ENCODE measurements at places on chromosomes 11 and 22.
A peak's percentile ranks its signal among the peaks of the same experiment; 100 is the strongest.

DNA sequence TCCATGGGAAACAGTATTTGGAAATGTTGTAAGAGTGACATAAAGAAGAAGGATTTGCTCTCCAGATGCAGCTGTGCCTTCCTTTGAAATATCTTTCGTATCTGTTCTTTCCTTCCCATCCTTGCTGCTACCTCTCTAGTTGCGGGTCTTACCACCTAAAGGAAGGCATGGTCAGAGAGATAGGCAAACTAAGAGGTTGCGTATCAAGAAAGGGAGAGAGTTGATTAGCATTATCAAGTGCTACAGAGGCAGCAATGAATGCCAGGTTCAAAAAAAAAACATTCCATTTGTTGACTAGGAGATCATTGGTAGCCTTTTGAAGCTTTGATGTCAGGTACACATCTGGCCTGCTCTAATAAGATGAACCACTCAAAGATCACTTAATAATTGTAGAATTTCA is 4.6 kb downstream of the GTPBP1 start:
- DNase-seq, result no peak

- no peak for DNase-seq
Measured at GRCh38 chr11:134049303-134049702, 19.6 kb upstream of the JAM3 start.

- peak; percentile 45 for DNase-seq
Measured at GRCh38 chr11:122784325-122784955, 53.9 kb upstream of the CRTAM start.

GRCh38 chr11:59560702-59561473 is 49.5 kb downstream of the OR4D9 start:
- DNase-seq, result peak; percentile 42

DNA sequence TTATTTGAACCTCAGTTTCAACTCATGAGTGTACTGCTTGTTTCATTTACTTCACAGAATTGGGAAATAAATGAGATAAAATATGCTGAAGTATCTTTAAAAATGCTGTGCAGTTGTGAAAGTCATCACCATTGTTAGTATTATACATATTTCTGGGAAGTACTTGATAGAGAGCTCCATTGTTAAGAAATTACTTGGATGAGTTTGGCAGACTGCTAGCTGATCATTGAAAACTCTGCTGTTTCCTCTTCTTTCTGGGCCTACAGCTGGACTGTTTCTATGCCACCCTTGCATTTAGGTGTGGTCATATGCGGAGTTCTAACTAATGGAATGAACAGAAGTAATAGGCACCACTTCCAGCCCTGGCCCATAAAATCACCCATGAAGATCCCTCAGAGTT is 10.0 kb downstream of the SIK2 start:
- DNase-seq, result no peak

DNA sequence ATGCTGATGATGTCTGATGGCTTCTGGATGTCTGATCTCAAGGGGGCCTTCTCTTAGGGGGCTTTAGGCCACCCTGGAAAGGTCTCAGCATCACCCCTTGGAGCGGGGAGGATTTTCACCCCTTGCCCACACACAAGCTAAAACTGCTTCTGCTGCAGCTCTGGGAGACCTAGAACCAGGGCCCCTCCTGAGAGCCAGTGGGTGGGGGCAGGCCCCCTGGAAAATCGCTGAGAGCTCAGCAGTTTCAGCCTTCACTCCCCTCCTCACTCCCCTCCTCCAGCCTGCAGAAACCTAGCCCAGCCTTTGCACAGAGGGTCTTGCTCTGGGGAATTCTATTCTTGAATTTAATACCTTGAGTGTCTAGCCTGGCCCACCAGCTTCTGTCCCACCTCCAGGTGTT is 17.2 kb downstream of the CD6 start:
- DNase-seq, result no peak

- no peak for DNase-seq
Measured at GRCh38 chr11:102196816-102197215, 86.6 kb downstream of the YAP1 start.

GRCh38 chr22:25120093-25120561 is 79.5 kb upstream of the CRYBB3 start:
- DNase-seq, result no peak

- no peak for DNase-seq
Measured at GRCh38 chr11:107830915-107831540, 27.6 kb downstream of the SLC35F2 start.

DNA sequence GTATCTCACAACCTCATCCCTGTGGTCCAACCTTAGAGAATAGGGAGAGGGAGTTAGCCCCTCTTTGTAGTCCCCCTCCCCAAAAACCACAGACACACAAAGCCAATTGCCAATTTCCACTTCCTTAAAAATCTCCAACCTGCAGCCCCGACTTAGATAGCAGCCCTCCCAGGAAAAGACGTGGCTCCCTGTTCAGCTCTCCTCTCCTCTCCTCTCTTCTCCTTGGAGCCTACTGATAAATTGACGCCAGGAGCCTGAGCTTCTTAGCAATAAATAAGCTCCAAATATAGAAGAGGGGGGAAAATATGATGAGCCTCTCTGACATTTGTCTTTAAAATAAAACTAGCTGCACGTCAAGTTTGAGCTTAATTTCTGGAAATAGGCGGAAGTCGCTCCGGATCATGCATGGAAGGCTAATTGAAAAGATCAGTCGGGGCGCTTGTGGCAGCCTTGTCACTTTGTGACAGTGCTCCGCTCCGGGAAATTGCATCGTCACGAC is 7.3 kb downstream of the PAX6 start:
- no peak for DNase-seq

DNA sequence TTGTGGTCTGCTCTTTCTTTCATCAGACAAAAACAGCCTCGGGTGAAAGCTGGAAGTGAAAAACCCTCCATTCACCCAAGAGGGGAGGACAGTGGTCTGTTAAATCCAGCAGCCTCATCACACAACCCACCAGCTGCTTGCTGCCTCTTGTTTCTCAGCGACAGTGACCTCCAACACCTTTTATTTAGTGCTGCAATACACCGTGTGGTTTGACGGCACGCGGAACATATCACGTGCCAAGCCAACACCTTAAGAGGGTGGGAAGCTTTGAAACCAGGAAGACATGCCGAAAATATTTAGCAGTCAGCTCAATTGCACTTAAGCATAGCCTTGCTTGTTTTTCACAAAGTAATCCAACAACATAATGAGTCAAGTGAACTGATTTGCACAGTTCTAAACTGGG is 39.8 kb upstream of the POGLUT3 start:
- no peak for DNase-seq

DNA sequence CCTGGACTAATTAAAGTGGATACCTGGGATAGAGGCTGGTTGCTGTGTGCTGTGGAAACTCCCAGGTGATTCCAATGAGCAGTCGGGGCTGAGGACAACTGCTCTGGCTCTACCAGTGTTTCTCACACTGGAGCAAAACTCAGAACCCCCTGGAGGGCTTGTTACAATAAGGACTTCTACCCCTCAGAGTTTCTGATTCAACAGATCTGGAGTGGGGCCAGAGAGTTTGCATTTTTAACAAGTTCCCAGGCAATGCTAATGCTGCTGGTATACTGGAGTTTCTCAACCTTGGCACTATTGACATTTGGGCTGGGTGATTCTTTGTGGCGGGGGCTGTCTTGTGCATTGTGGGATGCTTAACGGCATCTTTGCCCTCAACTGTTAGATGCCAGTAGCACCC is 353.7 kb downstream of the MIAT start:
- no peak for DNase-seq

DNA sequence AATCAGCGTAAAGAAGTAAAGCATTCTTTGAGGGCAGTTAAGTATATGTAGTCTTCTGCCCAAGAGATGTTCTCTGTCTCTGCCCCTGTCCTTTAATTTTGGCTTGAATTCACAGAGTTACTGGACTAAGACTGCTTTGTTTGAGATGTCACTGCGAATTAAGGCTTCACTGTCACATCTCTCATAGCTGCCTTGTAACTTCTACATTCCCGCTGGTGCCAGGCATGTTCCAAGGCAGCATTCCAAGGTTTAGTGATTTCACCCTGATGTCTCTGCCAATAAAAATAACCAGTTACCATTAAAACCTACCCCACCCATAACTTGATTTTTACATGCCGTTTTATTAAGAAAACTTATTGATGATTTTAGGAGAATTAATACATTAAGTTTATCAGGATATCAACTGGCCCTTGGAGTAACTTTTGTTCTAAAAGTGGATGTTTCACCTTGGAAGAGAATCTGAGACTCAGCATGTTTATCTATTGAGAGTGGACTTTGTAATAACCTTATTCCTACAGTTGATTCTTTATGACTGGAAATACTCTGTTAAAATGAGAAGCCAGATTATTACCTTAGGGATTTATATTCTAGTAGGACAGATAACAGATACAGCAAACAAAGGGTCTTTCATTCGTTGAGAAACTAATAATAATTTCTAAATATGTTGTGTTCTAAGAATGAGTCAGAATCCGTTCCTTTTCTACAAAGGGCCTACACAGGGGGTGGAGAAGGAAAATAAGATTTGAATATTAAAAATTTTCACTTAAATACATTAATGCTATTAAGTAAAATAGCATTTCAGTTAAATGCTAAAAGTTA is 110.2 kb downstream of the UVRAG start:
- no peak for DNase-seq

DNA sequence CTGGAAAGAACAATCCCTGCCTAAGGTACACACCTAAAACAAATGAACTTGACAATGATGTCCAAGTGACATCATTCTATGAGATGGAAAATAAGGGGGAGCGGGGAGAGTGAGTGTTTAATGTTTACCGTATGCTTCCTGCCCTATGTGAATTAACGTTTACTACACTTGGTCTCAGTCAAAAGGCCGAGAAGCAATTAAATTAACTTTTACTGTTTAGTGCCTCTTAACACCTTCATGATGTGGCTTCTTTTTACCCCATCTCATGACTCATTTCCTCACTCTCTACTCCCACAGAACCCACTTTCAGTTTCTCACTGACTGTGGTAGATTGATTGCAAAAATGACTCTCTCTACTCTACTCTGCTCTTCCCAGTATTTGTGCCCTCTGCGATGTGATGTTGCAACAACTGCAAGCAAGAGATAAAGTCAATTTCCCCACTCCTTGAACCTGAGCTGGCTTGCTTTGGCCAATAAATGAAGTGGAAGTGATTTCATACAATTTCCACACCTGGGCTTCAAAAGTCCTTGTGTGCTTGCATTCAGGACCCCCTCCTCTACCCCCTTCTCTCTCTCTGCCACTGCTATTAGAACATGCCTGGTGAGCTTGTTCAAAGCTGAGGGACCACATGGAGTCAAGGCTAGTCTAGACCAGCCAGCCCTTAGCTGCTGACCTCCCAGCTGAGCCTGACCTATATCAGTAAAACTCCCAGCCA is 11.6 kb upstream of the ALKBH3 start:
- peak; percentile 40 for DNase-seq

GRCh38 chr22:33076343-33076742 is 18.2 kb upstream of the SYN3 start:
- DNase-seq, result no peak

- DNase-seq, result no peak
Measured at GRCh38 chr11:26027887-26028286, 304.0 kb upstream of the ANO3 start.

- DNase-seq, result no peak
Measured at GRCh38 chr22:24426851-24427499, 424 bp upstream of the ADORA2A start.

GRCh38 chr11:77548552-77549445 is 41.0 kb upstream of the AQP11 start:
- no peak for DNase-seq

- DNase-seq, result no peak
Measured at GRCh38 chr22:44735518-44736428, 16.6 kb upstream of the ARHGAP8 start.

DNA sequence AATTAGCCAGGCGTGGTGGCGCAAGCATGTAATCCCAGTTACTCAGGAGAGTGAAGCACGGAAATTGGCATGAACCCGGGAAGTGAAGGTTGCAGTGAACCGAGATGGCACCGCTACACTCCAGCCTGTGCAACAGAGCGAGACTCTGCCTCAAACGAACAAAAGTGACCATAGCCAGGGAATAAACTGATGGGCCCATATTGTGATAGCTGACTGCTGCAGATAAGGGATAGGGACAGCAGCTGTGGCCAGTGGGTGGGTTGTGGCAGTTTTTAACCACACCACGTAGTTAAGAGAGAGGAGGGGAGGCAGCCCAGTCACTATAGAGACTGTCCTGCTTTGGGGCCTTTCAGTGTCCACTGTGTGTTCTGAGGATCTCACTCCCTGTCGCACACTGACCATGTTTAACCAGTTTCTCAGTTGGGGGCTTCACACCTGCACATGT is 58.9 kb downstream of the PISD start:
- no peak for DNase-seq

- DNase-seq, result no peak
Measured at GRCh38 chr11:94129512-94130297, 1.1 kb downstream of the PANX1 start.

GRCh38 chr22:23751441-23751996 is 607 bp upstream of the ZNF70 start:
- DNase-seq, result no peak

GRCh38 chr22:20076627-20077172 is 3.3 kb upstream of the DGCR8 start:
- no peak for DNase-seq

DNA sequence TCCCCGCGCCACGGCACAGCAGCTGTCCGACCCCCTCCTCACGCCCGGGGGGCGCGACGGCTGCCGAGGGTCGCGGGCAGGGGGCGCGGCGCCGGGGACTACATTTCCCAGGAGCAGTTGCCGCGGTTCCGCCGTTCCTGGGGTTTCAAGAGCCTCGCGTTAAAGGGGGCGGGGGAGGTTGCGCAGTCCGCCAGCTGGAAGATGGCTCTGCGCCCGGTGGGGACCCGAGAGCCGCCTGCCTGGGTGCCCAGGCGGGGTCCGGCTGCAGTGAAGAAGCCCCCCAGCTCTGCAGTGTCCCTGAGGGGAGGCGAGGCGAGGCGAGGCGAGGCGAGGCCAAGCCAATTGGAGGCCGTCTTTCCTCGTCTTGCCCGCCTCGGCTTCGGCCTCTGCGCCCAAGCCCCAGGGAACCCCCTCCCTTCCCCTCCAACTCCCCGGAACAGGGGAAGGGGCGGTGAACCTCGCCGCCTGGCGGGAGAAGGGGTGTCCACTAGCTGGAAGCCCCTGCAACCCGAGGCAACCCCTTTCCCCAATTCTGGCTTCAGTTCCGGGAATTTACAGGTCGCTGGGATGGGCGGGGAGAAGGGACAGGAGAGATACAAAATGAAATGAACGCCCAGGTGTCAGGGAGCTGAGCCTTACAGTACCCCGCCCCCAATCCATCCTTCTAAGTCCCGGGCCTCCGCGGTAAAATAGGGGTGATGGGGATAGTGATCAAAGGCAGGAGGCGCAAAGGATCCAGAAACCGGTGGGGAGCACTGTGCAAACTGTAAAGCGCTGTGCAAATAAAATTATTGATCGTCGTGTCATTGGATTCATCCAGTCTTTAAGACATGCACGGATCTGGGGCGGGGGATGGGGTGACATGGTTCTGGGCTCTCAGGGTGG is 5.2 kb upstream of the GCAT start:
- DNase-seq, result no peak
